HL-60 (cell line): ENCODE measurements at places on chromosomes 1 and 21.
A peak's percentile ranks its signal among the peaks of the same experiment; 100 is the strongest.

GRCh38 chr1:153340356-153340755 lies 8.3 kb downstream of the PGLYRP4 start:
- DNase-seq, result no peak

DNA sequence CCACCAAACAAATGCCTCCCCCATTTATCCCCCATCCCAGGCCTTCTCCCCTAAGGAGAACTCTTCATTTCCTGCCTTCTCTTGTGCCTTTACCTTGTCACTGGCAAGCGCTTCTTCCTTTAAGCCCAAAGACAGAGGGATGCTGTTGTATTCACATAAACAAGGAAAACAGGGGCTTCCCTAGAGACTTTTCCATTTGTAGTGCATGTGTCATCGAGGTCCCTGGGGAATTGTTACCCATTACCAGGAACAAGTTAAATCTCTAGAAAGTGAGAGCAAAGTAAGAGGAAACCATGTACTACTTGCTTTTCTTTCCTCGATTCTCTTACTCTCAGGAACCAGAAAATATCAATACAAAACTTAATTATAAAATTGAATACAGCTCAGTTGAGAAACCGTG lies 114.4 kb upstream of the DPT start:
- no peak for DNase-seq

DNA sequence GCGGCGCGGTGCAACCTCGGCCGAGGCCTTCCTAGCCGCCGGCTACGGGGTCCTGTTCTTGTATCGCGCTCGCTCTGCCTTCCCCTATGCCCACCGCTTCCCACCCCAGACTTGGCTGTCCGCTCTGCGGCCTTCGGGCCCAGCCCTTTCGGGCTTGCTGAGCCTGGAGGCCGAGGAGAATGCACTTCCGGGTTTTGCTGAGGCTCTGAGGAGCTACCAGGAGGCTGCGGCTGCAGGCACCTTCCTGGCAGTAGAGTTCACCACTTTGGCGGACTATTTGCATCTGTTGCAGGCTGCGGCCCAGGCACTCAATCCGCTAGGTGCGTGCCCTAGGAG lies 379 bp downstream of the PPCS start:
- DNase-seq, result no peak

- no peak for DNase-seq
Observed at GRCh38 chr1:203366476-203366875, 15.6 kb upstream of the FMOD start.

DNA sequence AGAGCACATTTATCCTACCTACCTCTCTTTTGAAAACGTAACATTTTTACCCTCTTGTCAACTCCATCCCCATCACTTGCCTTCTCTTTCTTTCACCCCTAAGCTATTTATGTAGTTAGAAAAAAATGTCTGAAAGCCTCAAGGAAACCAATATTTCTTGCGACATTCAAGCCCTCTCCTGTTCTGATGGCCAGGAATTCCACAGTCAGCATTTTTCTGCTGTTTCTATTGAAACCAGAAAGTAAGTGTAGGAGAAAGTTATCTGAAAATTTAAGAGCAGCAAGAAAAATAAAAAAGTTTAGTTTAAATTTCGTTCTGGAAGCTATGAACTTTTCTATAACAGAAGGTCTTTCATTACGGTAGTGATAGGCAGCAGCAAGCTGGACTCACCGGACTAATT lies 247.6 kb upstream of the PBX1 start:
- DNase-seq, result no peak

GRCh38 chr1:5650283-5651026 lies 341.8 kb downstream of the NPHP4 start:
- no peak for DNase-seq

DNA sequence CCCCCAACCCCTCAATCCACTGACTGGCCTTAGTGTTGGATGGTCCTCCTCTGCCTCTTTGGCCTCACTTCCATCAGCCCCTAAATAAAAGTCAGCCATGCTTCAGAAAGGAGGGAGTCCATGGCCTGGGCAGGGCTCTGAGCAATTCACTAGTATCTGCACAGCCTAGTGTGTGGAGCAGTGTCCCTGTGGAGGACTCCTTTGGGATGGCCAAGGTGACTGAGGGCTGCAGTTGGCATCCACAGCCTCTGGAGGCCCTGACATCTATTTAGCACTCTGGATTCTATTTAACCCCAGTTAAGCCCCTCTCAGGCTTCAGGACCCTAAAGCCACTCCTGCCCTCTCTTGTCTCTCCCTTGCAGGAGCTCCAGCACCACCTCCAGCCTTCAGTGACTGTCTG lies 3.6 kb downstream of the THEM5 start:
- no peak for DNase-seq

DNA sequence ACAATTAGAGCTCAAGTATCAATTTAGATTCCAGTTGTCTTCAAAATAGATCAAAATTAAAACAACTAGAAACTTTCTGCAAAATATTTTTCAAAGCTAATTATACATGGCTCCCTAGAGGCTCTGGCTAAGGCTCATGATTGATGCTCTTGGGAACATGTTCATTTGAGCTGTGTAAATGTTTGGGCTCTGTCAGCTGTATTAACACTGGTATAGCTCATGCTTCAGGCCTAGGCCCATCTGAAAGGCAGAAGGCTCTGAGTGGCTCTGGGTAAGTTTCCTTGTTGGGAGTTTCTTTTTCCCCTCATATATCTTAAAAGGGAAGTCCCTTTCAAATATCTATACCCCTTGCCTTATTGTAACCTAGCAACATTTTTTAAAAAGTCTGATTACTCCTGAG lies 81.3 kb downstream of the UROD start:
- DNase-seq, result no peak

DNA sequence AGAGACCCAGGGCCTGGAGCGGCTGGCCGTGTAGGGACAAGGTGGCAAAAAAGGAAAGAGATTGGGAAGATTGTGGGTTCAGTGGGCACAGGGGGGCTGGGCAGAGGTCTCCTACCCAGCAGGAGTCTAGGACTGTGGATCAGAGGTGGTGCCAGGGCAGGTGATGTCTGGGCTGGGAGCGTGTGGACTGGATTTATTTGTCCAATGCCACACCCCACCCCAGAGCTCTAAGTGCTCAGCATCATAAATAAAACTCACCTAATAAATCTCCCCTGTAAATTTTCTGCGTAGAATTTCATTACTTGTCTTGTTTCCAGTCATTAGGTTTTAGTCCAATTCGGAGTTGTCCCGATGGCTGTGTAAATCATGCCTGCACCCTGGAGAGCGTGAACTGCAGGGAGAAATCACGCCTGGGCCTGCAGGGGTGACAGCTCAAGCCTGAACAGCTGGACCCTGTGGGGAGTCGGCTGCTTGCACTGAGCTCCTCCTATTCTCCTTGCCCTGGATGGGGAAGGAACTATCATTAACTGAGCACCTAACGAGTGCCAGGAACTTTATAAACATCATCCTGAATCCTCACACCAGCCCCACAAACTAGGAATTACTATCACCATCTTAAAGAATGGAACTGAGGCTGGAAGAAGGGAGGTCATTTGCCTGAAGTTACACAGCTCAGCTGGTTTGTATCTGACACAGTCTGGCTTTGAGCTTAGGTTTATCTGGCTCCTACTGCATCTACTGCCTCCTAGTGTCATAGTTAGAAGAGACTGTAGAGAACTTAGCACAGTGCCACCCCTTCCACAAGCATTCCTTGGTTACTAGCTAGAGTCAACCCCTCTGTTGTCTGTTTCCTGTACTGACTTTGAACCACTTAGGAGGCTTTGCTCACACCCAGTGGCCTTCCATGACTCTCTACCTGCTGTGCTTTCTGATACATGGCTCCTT lies 25.0 kb upstream of the POU3F1 start:
- DNase-seq, result no peak

- DNase-seq, result no peak
Observed at GRCh38 chr1:63108206-63108605, 214.2 kb upstream of the FOXD3 start.

GRCh38 chr1:38512789-38513188 lies 346.8 kb downstream of the RRAGC start:
- no peak for DNase-seq

GRCh38 chr1:36513676-36514473 lies 31.2 kb upstream of the CSF3R start:
- DNase-seq, result no peak

DNA sequence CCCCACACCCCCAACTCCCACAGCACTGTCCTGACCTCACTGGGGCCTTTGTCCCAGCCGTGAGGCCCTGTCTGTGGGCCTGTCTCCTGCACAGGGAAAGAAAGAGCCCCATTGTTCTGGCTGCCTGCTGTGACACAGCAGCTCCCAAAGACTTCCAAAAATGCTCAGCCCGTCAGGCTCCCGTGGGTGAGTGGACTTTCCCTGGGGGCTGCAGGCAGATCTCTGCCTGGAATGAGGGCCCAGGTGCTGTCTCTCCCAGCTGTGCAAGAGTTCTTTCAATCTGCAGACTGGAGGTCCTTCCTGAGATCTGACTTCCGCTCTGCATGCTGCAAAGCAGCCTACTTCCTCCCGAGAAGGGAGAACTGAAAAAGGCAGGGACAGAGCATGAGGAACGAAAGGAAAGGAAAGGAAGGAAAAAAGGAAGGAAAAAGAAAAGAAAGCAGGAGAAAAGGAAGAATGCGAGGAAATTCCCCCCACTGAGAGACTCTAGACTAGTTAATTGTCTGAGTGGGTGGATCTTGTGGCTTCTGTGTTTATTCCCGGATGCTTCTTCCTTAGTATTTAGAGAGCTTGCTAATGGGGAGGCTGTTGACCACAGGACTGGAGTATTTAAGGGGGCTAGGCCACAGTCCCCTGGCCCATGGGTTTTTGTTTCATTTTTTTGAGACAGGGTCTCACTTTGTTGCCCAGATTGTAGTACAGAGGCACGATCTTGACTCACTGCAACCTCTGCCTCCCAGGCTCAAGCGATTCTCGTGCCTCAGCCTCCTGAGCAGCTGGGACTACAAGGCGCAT lies 15.0 kb downstream of the NES start:
- DNase-seq, result peak; percentile 41

GRCh38 chr1:1153874-1154273 lies 19.8 kb upstream of the TTLL10 start:
- no peak for DNase-seq

- DNase-seq, result peak; percentile 63
Observed at GRCh38 chr1:203268901-203269653, 36.2 kb upstream of the BTG2 start.

GRCh38 chr1:19608232-19608631 lies 35.9 kb upstream of the NBL1 start:
- no peak for DNase-seq
